H4 (cell line): ENCODE measurements at places on chromosomes 7 and 10. TPM values are rescaled to one million over a fixed set of nuclear protein-coding genes. Genes with fewer than 3 reads are reported as not detected.
A peak's percentile ranks its signal among the peaks of the same experiment; 100 is the strongest.

- no peak for DNase-seq
These were observed 63.3 kb upstream of the NANOS1 start for GRCh38 chr10:118966076-118966849.

DNA sequence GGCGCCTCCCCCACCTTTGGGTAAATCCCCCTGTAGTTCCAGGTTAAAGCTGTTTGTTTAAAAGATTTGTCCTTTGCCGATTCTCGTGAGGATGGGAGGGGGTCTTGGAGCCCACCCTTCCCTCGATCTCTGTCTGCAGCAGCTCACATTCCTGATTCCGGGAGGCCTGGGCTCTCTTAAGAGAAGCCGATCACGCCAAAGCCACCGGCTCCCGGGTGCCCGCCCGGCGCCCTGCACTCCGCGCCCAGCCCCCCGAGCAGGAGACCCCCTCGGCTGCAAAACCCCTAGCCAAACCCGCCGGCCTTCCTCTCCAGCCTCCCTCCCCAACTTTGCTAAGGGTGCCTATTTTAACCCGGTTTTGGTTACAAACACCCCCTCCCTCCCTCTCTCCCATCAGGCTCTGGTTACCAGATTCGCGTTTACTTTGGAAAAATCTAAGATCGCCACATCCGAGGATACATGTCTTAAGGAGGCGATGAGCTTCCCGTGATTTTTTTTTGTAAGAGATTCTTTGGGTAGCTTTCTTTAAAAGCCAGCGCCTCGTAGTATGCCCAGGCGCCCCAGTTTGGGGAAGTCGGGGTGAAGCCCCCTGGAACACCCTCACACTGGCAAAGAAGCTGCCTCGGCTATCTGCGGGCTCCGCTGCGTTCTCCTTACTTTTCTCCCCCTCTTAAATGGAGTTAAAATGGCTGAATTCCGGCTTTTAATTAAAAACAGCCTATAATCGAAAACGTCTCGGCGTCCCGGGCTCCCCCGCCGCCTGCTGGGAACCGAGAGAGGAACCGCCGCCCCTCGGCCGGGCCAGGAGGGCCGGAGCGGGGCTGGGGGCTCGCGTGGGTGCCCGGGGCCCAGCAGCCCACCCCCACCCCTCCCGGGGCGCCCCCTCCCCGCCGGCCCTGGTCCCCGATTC, 983 bp downstream of the TNRC18 start:
- DNase-seq: no peak

- DNase-seq: peak; percentile 76
These were observed 86.2 kb upstream of the DYNC1I1 start for GRCh38 chr7:95686109-95686508.

DNA sequence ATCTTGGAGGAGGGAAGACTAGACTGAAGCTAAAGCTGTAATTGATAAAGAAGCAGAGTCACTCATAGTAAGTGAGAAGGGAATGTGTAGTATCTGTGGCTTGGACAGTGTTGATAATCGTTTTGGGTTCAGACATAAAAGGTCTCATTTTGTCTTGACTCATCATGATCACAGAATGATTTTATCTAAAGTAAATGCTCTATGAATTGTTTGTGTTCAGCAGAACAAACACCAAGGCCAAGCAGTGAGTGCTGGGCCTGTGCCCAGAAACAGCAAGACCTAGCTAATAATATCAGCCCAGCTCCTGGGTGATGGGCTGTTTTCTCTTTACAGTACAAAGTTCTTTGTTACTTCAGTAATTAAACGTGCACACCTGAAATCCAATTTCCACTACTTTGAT, 26.7 kb upstream of the CD36 start:
- peak; percentile 45 for DNase-seq

DNA sequence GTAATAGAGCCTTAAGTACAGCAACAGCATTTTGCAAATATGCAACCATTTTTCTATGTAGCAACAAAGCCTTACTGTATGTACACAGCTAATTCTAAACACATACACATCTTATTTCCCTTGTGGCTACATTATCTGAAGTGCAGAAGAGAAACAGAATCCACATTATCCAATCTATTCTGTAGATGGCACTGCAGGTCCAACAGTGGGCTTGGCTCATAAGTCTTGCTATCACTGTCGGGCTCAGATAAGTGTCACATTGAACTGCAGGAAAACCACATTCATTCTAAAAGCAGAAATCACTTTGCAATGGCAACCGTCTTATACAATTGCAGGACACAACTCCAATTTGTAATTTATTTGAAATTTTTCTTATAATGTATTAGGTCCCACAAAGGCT, 109.8 kb upstream of the NOBOX start:
- DNase-seq: peak; percentile 42

- DNase-seq: no peak
These were observed 146.7 kb upstream of the UNC5B start for GRCh38 chr10:71065659-71066058.

GRCh38 chr10:114868870-114869519, 47.4 kb downstream of the FHIP2A start:
- DNase-seq: no peak

DNA sequence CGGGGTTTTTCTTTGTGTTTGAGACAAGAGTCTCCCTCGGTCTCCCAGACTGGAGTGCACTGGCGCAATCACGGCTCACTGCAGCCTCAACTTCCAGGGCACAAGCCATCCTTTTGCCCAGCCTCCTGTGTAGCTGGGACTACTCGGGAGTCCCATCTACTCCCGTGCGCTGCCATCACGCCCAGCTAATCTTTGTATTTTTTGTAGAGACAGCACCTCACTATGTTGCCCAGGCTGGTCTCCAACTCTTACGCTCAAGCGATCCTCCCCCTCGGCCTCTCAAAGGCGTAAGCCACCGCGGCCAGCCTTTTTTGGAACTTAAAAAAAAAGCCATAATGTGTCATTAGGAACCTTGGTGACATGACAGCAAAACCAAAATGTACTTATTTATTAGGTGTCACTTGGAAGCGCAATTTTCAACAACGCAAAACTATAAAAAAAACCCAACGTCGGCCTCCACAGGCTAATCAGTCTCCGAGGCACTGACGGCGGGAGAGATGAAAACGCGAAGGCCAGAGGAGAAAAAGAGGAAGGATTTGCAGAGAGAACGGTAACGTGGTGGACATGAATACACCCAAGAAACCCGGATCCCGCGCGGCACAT, 911 bp upstream of the HNRNPH3 start:
- no peak for DNase-seq

DNA sequence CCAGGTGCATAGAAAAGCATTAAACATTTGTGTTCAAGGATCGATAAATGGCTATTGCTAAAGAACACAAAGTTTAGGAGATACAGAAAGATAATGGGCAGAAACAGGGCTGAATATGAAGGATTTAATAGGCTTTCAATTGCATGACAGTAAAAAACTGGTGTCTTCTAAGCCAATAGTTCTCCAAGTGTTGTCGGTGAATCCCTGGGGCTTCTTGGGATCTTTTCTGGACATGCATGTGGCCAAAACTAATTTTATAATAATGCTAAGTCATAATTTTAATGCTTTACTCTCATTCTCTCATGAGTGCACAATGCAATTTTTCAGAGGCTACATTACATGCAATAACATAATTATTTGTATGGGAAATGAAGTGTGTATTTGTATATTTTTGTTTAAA, 521.1 kb upstream of the ANKRD30A start:
- no peak for DNase-seq

GRCh38 chr7:98213888-98214810, 2.9 kb downstream of the BHLHA15 start:
- no peak for DNase-seq

DNA sequence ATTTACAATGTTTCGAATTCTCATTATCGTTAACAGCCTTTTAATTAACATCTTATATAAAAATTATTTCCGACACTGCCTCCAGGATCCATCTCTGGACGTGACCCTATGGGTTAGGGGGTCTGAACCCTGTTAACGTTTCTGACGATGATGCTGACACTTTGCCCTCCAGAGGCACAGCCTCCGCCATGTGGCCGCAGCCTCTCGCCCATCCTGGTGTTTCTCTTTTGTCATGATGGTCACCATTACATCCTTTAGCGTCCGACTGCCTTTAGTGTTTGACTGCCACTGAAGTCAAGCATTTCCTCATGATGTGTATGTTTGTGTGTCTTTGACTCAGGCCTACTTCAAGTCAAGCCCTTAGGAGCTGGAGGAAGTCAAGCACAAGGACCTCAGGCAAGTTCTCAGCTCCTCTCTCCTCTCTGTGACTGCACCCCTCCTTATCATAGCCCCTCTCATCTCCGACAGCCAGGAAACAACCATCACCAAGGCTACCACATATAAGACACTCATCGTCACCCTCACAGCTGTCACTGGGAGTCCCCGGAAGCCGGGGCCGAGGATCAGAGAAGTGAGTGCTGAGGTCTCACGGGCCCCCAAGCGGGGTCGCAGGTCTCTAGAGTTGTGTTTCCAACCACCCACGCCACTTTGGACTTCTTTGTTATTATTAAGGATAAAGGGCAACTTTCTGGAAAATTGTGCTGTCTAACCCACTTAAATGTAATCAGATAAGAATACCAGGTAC, 96.1 kb upstream of the PPP2R2D start:
- no peak for DNase-seq

DNA sequence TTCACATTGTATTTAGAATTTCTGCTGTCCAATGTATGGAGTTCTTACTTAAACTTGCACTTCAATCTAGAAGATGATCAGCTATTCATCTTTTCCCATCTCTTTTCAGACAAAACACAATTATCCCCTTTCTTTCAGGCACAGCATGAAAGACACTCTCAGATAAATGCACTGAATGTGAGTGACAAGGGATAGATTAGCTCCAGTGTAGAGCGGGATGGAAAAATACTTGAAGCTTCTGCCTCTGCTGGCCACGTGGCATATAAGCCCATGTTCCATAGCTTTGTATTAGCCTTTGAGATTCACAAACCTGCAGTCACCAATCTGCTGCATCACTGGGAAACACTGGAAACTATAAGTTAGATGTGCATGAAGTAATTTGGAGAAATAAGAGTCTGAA, 162.2 kb upstream of the FAM3C start:
- no peak for DNase-seq

- peak; percentile 46 for DNase-seq
These were observed 247.3 kb downstream of the SEMA3A start for GRCh38 chr7:83947260-83947659.

The BAG3 gene
- total RNA-seq: 8.8 and 10.7 TPM in 2 replicates

The IQUB gene
- 0.08 TPM in 1 of 2 replicates, not detected in the other for total RNA-seq

The STEAP2 gene
- total RNA-seq: 5.8 and 9.0 TPM in 2 replicates

The C10orf53 gene
- not detected in 2 replicates for total RNA-seq
